ENCODE measurements at places on chromosomes 2 and 18.

DNA sequence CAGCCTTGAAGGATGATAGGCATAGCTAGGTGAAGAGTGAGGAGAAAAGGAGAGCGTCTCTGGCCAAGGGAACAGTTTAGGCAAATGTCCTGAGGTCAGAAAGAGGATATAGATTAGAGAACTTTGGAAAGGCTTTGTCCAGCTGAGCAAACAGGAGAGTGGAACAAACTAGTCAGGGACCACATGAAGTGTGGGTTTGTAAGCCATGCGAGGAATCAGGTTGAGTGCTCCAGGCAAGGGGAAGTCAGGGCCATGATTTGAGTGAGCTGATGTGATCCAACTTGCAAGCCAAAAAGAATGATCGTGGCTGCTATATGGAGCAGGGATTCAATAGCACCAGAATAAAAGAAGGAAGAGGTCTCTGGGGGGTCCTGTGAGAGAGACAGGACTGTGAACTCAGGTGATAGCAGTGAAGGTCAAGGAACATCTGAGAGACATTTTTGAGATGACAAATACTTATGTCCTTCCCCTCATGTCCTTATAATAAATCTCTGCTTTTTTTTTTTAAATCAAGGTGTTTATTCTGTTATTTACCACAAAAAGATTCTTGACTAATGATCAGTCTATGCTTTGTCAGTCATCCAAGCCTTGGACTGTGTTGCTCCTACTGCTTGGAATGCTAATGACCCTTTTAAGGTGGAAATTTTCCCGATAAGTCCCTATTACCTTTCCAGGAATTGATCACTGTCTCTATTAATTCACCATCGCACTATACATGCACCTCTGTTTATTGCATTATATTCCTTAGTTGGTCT is 472.6 kb downstream of the TXNL1 start:
- no peak for DNase-seq

DNA sequence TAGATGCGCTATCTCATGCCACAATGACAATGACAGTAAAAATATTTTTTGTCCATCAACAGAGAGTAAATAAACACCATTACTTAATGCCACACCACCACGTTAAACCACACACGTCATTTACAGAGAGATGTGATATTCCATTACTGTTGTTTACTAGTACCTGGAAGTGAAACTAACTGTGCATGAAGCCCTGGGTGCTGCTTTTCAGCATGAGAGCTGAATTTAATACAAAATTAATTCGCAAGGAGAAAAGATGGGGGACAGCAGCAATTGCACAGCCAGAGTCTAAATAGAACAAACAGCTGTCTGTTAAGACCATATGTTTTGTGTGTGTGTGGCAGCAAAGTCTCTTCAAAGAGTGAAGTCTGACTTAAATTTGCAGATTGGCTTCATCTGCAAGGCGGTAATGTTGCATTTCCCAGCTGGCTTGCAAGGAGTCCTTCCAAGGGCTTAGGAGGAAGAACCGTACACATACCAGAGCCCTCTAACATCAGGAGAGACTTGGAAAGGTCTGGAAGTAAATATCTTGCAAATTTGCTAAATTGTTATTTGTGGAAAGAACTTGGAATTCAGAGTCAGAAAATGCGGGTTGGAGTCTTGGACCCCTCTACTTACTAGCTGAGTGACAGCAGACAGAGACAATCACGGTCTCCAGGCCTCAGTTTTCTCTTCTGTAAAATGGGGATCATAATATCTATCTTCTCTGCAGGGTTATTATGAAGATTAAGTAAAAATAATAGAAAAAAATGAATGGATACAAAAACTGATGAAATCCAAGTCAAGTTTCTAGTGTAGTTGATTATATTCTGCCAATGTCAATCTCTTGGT is 127.6 kb downstream of the ALPK2 start:
- DNase-seq: no peak

- DNase-seq: no peak
These were observed 1.5 kb upstream of the ASB18 start for GRCh38 chr2:236265675-236266074.

GRCh38 chr2:68027959-68028358 is 34.8 kb downstream of the C1D start:
- no peak for DNase-seq

- no peak for DNase-seq
These were observed 127.9 kb upstream of the NOL4 start for GRCh38 chr18:34352385-34353163.
